Stimulated activated CD4-positive, alpha-beta T cell treated with anti-CD3 and anti-CD28 coated beads, Interleukin-15, amount 100 ng/mL, for 1 hour (primary cell): ENCODE measurements at places on chromosomes 4 and X.

DNA sequence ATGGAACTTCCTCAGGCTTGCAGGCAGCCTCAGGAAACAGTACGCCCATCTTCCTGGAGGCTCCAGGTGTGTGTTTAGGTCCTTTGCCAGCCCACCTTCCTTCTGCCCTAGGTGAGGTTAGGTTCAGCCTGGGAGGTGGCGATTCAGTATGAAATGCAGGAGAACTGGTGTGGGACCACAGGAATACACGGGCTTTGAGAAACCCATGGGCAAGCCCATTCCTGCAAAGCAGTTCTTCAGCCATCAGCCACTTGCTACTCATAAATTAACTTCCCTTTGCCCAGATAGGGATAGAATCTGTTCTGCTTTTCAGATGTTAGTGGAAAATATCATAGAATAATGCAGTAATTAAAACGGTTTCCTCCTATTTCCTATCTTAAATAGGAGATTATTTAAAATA, 32.2 kb downstream of the TBC1D14 start:
- DNase-seq, result no peak

- DNase-seq, result no peak
Observed at GRCh38 chr4:125243789-125244397, 70.9 kb upstream of the FAT4 start.

- DNase-seq, result no peak
Observed at GRCh38 chr4:186953599-186954260, 230.1 kb upstream of the FAT1 start.

- no peak for DNase-seq
Observed at GRCh38 chrX:65689377-65689776, 21.9 kb downstream of the MSN start.

GRCh38 chr4:123390846-123391456, 5.6 kb upstream of the SPRY1 start:
- no peak for DNase-seq

GRCh38 chrX:19879181-19879580, 8.2 kb downstream of the SH3KBP1 start:
- DNase-seq, result no peak

DNA sequence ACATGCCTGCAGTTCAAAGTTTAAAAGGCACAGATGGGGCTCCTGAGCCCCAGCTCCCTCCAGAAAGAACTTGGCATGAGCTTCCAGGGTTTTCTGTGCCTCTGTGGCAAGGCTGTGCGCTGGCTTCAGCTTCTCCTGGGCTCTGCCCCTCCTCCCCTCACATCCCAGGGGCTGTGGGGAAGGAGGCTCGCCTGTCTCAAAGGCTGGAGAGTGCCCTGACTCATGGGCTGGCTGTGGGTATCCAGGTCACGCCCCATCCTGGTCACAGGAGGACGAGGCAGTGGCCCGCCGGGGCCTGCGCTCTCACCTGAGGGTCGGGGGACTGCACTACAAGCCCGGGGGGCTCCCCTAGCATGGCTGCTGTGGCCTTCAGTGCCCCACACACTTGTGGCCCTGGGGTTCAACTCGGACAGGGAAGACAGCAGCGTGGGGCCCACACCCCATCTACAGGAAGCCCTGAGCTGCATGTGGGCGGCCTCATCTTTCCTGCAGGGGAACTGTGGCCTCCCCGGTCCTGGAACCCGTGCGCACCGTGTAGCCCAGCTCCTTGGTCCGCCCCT, 17.9 kb downstream of the LRPAP1 start:
- no peak for DNase-seq

GRCh38 chr4:79308971-79309370, 16.9 kb downstream of the NAA11 start:
- no peak for DNase-seq
